NCI-H187 (cell line): ENCODE measurements at places on chromosomes 5 and 9.

GRCh38 chr9:116924462-116925110, 237.5 kb downstream of the TRIM32 start:
- no peak for DNase-seq

GRCh38 chr5:73514418-73514817, 16.2 kb downstream of the BTF3 start:
- no peak for DNase-seq

DNA sequence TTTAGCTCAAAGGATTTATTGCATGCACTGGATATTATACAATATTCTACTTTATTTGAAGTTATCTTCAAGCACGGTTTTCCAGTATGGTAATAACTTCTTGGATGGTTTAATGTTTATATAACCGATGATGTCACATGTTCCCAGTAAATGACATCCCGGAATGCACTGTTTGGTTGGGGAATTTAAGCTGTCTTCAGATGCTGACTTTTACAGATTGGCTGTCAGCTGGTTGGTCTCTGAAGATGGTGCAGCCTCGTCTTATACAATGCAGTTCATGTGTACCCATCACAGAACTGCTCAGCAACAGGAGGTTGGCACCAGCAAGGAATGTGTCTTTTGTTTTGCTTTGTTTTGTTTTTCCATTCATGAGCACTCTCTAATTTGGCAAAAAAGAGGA, 143.8 kb downstream of the PRKACG start:
- no peak for DNase-seq

GRCh38 chr9:10059044-10059443, 553.8 kb downstream of the PTPRD start:
- no peak for DNase-seq

DNA sequence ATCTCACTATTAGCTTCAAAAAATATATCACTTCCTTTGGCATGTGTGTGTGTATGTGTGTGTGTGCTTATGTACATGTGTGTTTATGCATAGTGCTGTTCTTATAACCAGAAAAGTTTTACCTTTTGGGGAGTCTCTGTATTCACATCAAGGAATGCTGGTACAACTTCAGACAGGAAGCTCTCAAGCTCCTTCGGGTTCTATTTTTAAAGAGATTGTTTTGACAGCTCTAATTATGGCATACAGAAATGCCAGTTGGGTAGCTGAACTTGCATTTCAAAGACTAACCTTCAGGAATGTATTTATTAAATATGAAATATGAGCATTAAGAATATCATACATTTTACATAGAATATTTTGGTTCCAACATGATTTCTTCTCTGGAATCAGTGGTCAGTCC, 163.1 kb downstream of the DTWD2 start:
- no peak for DNase-seq

DNA sequence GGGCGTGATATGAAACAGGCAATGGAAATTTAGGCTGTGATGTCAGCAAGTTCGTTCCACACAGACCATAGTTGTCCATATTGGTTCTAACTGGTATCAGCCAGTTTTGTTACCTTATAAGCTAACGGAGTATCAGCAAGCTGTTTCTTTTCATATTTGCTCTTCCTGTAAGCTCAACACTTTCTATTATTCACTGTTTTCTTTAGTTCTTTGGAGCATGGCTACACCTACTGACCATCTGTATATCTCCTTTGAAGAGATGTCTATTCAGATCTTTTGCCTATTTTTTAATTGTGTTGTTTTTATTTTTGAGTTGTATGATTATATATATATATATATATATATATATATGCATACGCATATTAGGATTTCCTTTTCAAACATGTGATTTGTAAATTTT, 1057.2 kb upstream of the CDH10 start:
- DNase-seq = no peak

- DNase-seq = no peak
Observed at GRCh38 chr9:69027355-69028097, 8.0 kb upstream of the FXN start.

DNA sequence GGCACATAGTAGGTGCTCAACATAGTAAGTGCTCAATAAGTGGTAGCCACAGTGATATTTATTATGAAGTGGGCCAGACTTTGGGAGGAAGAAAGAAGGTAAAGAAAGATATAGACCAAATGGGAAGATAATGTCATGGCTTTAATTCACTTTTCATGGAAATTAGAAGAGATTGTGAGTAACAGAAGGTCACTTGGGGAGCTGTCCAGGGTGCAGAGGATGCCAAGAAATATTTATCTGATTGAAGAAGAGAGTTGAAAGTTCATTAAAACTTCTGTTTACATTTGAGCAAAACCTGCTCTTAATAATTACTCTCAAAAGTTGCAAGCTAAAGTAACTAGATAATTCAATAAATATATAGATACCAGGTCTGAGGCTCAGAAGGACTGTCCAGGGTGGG, 28.3 kb upstream of the IL33 start:
- DNase-seq = no peak

- no peak for DNase-seq
Observed at GRCh38 chr5:33088176-33088575, 352.6 kb upstream of the TARS1 start.

- peak; percentile 65 for DNase-seq
Observed at GRCh38 chr9:70601000-70601951, 186.8 kb upstream of the KLF9 start.

GRCh38 chr5:137695651-137696428, 40.0 kb downstream of the KLHL3 start:
- DNase-seq = no peak

DNA sequence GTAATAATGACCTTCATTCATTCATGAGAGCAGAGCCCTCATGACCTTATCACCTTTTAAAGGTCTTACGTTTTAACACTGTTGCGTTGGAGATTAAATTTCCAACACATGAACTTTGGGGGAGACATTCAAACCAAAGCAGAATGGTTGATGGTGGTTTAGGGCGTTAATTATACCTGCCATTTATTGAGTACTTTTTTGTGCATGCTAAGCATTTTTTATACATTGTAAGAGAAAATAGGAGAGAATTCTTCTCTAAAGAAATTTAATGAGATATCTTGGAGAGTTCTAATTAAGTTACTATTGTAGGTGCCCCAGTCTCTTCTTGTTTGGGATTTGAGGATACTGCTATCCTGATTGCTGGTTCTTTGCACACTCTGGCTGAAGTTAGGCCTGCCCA, 12.4 kb downstream of the AP3S1 start:
- no peak for DNase-seq

- no peak for DNase-seq
Observed at GRCh38 chr9:124558777-124559470, 51.7 kb upstream of the NR5A1 start.
